ENCODE measurements at places on chromosomes 1 and 21.

GRCh38 chr1:24553931-24554330, 2.0 kb upstream of the NCMAP start:
- no peak for DNase-seq

DNA sequence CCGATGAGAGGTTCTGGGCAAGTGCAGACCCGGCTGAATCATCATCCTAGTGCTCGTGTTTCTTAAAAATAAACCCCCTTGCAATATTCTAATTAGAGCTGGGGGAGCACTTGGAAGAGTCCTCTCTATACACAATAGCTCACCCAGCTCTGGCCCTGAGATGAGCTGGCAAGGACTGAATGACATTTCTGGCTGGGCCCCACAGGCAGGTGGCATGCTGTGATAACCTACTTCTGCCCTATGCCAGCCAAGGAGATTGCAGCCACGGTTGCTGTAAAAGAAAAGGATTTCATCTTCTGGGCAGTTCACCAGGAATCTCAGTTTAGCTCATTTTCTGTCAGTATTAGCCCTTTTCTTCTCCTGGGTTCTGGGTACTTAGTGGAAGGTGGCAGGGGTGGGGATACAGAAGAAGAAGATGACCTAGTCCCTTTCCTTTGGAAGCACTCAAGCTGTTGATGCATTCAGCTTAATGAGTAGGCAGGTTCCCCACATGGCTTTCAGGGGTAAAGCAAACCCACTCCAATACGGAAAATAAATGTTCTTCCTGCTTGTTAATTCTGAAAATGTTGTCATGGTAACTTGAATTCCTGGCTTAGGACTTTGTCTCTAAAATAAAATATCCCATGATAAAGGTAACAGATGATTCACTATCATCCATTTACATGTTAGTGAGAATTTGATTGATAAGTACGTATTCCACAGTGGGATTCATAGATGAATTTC, 32.2 kb downstream of the VASH2 start:
- no peak for DNase-seq

DNA sequence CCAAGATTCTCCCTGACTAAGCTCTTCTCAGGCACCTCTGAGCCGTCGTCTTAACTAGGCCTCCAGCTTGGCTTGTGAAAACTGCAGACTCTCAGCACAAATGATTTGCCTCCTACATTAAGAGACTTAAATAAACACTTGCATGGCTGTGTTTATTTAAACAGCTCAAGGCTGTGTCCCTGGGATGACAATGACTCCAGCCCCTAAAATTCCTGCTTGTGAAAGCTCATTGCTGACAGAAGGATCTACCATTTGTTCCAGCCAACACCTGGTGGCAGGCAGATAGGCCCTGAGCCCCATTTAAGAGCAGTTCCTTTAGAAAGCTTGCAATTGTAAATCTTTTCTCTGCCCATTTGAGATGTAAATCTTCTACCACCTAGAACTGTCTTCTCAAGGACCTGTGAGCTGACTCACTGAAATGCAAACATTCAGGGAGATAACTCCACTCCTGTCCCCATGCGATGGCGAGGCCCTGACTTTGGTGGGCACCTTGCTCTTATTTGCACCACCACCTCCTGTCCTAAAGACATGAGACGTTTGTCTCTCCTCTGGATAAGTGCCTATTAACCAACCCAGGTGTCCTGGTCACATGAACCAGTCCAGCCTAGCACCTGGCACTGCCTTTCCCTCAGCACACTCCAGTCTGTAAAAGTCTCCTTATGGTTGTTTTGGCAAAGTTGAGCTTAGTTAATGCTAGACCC, 15.1 kb upstream of the PCP4 start:
- DNase-seq = no peak

GRCh38 chr1:24275510-24275909, 43.6 kb upstream of the GRHL3 start:
- no peak for DNase-seq

DNA sequence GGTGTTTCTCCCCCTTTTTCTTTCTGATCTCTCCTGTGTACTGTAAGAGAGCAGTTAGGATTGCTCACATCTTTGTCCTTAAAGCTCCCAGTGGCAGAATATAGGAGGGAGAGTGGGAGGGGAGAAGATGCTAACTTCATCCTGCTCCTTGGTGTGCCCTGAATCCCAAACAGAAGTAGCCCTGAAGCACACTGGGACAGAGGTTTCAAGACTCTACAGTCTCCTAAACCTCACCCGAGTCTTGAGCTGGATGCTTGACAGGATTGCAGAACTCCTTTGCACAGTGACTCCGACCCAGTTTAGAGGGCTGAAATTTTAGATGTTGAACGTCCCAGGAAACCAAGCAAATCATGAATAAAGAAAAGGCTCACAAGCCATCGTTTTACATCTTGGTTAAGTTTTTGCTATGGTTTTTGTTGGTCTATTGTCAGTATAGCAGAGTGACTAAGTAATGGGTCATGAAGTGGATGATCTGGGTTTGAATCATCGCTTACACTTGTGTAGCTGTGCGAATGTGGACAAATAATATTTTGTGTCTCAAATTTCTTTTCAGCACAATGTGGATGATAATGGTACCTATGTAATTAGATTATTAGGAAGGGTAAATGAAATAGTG, 37.5 kb downstream of the XCL2 start:
- no peak for DNase-seq

DNA sequence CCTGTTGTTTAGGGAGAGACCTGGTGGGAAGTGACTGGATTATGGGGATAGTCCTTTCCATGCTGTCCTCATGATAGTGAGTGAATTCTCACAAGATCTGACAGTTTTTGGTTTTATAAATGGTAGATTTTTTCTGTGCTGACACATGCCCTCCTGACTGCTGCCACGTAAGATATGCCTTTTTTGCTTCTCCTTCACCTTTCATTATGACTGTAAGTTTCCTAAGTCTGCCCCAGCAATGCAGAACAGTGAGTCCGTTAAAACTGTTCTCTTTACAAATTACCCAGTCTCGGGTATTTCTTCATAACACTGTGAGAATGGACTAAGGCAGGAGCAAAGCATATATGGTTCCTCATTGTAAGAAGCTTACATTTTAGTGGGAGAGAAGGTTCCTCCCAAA, 1727.2 kb downstream of the NCAM2 start:
- DNase-seq = no peak

DNA sequence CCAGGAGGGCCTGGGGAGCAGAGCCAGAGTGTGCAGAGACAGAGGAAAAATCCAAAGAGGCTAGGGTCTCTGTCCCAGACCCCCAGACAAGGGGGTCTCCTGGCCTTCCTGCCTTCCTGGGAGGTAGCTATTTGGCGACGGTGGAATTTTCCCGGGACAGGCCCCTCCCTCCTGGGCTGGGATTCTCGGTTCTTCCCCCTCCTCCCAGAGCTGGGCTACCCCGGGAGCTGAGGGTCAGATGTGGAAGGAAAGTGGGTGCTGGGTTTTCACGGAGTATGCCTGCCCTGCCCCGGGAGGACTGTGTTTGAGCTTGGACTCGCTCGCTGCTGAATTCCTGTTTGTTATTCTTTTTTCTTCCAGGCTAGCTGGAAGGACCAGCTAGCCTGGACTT, 759 bp downstream of the AMPD2 start:
- DNase-seq = no peak

DNA sequence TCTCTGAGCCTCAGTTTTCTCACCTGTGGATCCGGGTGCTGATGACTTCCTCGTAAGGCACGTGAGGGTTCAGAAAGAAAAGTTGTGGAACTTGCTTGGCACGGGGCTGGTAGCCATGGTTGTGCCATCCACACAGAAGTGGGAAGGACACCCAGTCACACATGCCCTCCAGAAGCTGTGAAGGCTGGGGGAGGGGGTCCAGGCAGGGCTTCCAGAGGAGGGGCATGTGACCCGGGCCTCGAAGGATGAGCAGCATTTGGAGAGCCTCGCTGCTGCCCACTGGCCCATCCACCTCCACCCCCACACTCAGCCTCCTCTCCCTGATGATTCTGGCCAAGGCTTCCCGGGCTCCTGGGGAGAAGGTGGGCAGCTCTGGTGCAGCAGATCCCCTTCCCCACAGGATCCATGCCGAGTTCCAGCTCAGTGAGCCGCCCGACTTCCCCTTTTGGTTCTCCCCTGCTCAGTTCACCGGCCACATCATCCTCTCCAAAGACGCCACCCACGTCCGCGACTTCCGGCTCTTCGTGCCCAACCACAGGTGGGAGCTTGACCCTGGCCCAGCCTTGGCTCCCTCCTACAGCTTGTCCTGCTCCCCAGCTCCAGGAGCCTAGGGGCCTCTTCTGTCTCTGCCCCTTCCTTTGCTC, 9.4 kb downstream of the SELENON start:
- no peak for DNase-seq

GRCh38 chr1:163275222-163275621, 46.5 kb upstream of the NUF2 start:
- no peak for DNase-seq

DNA sequence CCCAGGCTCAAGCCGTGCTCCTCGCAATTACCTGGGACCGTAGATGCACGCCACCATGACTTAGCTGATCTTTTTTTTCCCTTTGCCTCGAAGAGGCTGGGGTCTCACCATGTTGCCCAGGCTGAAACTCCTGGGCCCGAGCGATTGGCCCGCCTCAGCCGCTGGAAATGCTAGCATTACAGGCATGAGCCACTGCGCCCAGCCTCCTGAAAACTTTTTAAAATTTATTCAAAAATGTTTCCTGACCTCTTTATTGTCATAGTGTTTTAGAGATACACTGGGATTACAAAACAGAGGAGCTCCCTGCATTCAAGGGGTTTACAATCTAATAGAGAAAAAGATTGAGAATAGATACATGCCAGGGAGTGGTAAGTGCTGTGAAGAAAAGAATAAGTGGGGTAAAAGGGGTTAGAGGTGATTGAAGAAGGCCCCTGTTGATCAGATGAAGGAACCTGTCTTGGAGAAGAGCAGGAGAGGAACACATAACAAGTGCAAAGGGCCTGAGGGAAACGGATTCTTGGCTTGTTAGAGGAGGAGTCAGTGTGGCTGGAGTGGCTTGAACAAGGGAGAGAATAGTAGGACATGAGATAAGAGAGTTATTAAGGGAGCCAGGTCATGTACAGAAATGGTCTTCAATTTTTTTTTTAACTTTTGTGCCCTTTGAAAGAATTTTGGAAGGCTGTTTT, 1.7 kb upstream of the TRIM33 start:
- no peak for DNase-seq

- no peak for DNase-seq
Measured at GRCh38 chr1:193185211-193185610, 1.2 kb downstream of the B3GALT2 start.

DNA sequence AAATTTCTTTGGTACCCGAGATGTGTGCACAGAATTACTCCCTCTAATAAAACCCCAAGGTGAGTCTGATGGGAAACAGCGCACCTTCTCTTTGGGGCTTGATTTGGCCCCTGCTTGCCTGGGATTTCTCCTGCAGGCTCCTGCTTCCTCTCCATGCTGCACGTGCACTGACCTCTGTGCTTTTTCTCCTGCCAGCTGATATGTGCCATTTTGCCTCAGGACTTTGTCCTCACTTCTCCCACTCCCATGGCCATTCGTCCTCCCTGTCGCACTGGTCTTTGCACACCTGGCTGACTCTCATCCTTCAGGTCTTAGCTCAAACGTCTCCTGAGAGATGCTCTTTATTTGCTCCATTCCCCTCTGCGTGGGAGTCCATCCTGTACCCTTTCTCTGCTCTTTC, 1.2 kb downstream of the CBR1 start:
- DNase-seq = no peak

DNA sequence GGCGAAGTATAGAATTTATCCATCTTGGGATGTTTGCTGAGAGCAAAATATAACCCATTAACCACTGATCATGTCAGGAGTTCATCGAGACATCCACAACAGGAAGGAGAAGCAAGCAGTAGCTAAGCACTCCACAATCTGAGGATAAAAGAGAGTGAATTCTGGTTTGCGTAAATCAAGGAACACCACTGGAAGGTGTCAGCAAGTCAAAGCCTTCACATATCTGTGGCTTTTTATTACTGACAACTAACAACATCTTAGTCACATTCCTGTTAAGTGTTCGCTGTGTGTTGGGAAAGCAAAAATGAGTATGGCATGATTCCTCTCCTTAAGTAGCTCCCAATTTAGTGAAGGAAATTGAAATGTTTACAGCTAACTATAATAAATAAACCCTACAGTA, 44.5 kb upstream of the DARS2 start:
- DNase-seq = no peak

- DNase-seq = no peak
Measured at GRCh38 chr1:204321665-204322064, 38.1 kb downstream of the PLEKHA6 start.

DNA sequence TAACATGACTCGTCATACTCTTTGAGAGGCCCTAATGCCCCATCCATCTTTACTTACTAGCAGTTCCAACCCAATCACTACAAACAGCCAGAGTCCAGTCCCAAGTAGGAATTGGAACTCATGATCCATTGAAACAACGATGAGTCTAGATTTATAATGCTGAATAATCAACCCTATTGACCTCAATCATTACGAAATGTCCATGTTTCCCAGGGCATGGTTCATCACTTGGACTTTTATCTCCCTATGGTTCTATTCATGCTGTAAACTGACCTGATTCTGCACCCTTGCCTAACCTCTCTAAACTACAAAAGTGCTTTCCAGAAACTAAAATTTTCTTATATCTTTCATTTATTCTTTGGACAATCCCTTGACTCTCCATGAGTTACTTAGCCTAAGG, 840.0 kb upstream of the B3GALT2 start:
- no peak for DNase-seq

DNA sequence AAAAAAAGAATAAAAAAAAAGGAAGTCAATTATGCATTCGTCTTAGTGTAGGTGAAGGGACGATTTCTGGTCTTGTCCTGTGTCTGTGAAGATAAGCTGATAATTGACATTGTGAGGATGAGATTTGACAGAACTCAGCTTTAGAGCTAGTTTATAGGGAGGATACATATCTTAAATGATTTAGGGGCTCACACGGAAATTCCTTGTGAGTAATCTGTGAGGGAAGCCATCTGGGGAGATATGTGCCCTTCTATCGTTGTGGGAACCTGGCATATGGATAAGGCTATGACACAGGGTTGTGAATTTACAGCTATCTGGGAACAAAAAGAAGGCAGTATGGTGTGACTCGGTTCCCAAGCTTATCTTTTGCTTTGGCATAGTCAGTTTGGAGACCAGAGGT, 71.1 kb downstream of the RABGAP1L start:
- no peak for DNase-seq

DNA sequence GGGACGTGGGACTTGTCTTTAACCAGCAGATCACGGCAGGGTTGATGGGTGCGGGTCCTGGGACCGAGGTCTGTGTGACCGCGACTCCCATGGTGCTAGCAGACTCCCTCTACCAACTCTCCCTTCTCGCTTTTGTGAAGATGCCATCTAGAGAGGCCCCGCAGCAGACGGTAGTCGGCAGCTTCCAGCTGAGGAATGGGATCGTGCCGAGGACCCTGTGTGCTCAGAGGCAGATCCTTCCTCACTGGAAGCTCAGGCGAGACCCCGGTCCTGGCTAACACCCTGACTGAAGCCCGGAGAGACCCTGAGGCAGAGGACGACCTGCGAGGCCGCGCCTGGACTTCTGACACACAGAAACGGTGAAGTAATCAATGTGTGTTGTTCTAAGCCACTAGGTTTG, 12.5 kb upstream of the SPATC1L start:
- DNase-seq = no peak

DNA sequence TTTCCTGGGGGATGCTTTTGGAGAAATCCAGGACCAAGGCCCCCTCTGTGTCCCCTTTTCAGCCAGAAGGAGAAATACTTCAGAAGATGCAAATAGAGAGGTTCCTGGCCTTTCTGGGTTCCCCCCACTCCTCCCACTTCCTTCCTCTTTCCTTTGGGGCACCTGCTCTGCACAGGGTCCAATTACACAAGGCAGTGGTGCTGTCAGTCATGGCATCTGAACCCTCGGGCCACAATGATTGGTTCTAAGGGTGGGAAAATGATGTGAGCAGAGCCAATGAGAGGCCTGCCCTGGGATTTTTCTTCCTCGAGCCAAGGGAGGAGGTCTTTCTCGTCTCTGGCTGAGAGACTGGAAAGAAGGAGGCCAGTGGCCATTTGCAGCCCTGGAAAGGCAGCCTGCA, 282.2 kb downstream of the NPHP4 start:
- DNase-seq = no peak
